ENCODE measurements at places on chromosomes 5 and 9.

DNA sequence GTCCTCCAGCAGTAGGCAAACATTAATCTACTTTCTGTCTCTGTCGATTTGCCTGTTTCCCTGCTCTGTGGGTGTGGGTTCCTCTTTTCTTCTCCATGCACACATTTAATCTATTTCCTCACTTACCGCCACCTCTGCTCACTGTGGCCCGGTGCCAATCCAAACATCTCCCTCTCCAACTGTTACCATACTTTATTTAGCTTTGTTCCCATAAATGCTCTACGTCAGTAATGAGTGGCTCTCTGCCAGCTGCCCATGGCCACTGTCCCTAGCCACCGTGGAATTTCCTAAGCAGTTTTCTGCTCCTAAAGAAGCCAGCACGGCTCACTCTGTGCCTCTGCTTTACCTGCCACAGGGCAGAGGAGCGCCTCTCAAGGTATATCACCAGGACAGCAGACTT is 19.5 kb upstream of the GOLPH3 start:
- no peak for DNase-seq

DNA sequence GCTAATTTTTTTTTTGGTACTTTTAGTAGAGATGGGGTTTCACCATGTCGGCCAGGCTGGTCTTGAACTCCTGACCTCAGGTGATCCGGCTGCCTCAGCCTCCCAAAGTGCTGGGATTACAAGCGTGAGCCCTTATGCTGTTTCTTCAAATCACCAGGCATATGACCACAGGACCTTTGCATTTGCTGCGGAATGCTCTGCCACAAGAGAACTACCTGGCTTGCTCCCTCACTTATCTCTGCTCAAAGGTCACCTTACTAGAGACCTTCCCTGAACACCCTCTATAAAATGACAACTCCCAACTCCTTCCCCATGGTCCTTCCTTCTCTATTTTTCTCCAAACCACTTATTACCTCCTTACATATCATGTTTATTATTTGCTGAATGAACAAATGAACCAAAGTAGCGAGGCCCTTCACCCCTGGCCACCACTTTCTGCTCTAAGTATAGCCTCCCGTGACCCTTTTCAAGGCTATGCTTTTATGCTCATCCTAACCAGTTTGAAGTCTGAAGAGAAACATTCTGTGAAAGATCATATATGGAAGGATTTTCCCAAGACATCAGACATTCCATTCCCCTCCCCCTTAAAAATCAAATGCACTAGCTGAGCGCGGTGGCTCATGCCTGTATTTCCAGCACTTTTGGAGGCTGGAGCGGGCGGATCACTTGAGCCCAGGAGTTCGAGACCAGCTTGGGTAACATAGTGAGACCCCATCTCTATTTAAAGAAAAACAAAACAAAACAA is 1.3 kb downstream of the ZER1 start:
- no peak for DNase-seq

DNA sequence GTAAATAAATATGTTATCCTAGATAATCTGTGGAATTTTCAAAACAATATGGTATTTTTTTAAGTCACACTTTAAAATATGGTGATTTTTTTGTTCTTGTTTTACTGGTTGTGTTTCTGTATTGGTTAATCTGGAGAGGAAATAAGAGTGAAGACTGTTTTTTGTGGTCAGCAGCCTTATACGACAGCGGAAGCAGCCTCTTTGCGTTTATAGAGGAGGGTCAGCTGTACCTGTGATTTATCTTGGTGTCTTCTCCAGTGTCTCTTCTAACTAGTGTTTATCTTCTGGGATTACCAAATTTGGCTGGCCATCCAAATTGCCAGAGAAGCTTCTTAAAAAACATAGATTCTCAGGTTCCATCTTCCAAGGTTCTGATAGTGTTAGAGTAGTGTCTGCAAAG is 58.7 kb downstream of the ICE1 start:
- DNase-seq = no peak

GRCh38 chr9:110939047-110939446 is 99.2 kb downstream of the LPAR1 start:
- DNase-seq = no peak

- DNase-seq = no peak
Measured at GRCh38 chr5:130282049-130282448, 377.8 kb downstream of the CHSY3 start.

DNA sequence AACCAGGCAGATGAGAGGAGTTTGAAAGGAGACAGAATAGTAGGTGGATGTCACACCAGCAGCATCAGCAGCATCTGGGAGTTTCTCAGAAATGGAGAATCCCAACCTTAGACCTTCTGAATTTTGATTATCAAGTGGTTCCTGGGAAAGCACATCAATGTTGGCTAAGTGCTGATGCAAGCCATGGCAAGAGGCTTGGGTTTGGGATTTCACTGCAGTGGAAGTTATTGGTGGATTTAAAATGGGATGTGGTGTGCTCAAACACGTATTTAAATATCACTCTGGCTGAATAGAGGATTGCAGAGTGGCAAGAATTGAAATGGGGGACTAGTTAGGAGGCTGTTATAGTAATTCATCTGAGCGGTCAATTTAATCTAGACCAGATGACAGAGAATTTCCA is 387.8 kb upstream of the WWC1 start:
- no peak for DNase-seq

- DNase-seq = peak; percentile 99
Measured at GRCh38 chr9:35812025-35812602, at the start of gene SPAG8. SPAG8 (minus strand) TSS chr9:35812262; CDS start chr9:35812147, 115 bp downstream.

All from T-cell (primary cell).